ENCODE measurements at places on chromosomes 6 and 20.

GRCh38 chr20:19802492-19803158 is 44.6 kb downstream of the RIN2 start:
- DNase-seq: no peak

DNA sequence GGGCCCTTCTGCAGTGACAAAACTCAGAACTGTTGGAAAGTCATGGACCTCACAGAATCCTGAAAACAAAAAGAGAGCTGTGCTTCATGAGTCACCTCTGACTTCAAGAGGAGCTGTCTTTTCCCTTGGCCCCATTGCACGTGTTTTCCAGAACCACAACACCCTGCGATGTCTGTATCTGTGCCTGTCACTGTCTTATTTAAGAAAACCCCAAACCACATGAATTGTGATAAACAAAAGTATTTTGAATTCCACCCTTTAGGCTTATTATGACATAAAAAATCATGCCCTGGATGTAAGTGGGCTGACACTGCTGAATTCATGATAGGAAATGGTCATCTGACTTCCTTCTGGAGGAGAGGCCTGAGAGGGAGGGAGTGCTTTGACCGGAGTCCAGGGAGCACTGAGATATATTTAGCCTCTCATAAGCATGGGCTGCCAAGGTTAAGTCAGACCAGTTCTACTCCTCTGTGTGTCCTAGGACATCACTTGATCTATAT is 96.4 kb upstream of the DUSP22 start:
- DNase-seq: no peak

DNA sequence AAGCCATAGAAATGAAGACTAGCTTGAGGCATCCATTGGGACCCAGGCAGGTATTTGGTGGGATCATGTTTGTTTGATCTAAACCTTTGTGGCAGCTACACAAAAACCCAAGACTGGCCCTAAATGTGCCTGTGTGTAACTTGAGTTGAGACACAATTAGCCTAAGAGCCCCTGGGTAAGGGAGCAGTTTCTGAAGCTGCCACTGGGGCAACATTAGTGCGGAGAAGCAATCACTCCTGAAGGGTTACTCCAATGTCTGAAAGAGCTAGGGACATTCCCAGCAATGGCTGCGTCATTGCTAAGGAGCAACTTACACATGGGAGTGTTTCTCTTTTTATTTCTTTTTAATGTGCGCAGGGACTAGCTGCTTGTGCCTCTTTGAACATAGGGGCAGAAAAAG is 67.9 kb upstream of the EEF1E1 start:
- no peak for DNase-seq

- no peak for DNase-seq
These were observed 69.5 kb downstream of the SRC start for GRCh38 chr20:37415118-37416085.

- no peak for DNase-seq
These were observed 7.4 kb downstream of the POU3F2 start for GRCh38 chr6:98841621-98842341.
